ENCODE measurements at places on chromosomes 7 and 10.

- DNase-seq, result no peak
Observed at GRCh38 chr10:60346661-60347060, 43.0 kb downstream of the ANK3 start.

GRCh38 chr7:135232720-135233119, 918 bp upstream of the STRA8 start:
- no peak for DNase-seq

DNA sequence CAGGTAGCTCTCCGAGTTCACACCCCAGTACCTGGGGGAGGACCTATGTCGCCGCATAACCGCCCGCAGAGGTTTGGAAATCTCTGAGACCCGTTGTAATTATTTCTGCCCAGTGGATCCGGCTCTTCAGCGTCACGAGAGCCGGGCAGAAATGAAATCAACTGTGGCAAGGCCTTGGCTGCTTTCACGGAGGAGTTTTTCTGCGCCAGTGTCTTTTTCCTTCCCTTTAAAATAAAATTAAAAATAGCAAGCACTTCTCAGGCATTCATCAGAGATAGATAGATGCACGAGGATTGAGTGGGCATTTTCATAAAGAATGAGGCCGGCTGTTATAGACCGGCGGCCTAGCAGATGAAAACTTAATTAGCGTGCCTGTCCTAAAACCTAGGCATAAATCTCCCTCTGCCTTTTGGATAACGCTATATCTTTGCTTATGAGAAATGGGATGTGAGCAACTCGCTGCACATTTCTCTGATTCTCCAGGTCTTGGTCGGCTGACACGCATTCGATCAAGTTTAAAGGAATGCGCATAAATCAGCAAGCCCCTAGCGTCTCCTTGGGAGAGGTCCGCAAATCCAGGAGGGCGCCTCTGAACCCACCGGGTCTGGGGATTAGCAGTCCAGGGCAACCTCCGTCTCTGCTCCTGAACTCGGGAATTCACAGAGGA, 6.4 kb downstream of the HOXA13 start:
- DNase-seq, result no peak

GRCh38 chr10:35435824-35436223, 99.5 kb downstream of the CCNY start:
- DNase-seq, result no peak

GRCh38 chr10:33706191-33706590, 371.7 kb upstream of the NRP1 start:
- no peak for DNase-seq

DNA sequence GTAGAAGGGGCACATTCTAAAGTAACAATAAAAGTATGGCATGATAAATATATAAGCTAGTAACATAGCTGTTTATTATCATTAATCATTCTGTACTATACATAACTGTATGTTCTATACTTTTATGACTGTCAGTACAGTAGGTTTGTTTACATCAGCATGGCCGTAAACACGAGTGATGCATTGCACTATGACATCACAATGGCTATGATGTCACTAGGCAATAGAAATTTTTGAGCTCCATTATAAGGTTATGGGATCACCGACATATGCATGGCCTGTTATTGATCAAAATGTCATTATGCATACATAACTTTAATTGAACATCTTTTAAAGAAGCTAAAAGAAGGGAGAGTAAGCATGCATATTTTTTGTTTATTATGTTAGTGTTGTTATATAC, 200.1 kb upstream of the SHH start:
- no peak for DNase-seq

DNA sequence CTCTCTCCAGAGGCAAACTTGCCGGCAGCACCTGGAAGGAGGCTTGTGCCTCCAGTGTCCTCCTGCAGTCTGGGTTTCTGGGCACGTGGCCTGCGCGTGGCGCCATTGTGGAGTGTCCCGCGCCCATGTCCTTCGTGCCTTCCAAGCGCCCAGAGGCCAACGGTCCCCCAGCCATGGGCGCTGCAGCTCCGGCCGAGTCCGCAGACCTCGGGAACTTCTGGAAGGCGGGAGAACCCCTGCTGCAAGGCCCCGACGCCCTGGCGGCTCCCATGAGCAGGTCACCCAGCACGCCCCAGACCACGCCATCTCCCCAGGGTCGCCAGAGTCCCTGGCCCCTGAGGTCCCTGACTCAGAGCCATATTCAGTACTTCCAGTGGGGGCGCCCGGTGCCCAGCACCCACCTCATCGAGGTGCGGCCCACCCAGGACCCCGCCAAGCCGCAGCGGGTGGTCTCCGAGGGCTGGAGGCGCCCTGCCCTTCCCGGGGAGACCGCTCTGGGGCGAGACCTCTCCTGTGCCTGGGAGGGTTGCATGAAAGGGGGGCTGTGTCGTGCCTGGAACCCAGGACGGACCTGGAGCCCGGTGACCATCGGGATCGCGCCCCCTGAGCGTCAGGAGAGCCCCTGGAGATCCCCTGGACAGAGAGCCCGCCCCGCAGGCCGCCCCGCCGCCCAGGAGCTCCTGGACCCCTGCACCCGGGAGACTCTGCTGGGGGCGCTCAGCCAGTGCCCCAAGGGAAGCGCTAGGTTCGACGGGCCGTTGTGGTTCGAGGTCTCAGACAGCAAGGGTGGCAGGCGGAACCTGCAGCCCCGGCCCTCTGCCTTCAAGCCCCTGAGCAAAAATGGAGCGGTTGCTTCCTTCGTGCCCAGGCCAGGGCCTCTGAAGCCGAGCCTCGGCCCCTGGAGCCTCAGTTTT, at the start of gene POM121L12:
Gene POM121L12 (plus strand): TSS at position 135 of the 914 bp plus-strand sequence. CDS start 39 bp downstream, at position 174.
- DNase-seq, result no peak

DNA sequence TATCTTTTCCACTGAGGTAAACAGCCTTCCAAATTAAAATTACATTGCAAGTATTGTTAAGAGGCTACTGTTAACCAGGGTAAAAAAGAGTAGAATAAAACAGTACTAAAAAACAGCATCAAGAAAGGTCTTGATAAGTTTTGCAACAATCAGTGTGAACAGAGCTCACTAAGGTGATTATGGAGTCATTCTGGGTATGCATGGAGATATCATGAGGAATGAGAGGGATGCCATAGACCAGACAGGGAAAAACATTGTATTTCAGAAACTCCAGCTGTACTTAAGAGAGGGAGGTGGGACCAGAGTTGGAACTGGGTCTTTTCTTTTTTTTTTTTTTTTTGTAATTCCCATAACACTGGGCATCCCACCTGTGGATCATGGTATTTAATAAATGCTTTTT, 549.6 kb downstream of the INHBA start:
- DNase-seq, result no peak

DNA sequence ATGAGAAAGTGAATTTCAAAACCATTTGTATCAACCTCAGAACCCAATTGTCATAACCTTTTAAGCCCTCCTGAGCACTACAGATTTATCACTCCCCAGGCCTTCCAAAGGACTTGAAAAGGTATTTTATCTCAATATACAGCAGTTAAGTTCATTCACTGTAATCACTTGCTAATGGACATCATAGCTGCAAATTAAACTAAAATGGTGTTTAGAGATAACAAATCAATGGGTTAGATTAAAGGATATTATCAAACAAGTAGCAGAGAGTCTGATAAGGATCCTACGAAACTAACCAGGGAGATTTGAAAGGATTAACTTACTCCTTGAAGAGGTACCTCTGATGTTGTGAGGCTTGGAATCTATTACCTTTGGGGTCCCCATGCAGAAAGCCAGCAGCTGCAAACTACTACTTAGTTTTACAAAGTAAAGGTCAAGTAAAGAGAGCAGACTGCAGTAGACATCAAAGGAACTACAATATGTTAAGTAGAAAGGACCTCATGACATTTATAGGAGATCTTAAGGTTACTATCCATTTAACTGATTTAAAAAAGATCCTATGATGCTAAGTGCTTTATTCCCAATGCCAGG, 359.4 kb downstream of the SORCS1 start:
- DNase-seq, result no peak

- DNase-seq, result no peak
Observed at GRCh38 chr7:86930554-86931307, 128.7 kb downstream of the ELAPOR2 start.

DNA sequence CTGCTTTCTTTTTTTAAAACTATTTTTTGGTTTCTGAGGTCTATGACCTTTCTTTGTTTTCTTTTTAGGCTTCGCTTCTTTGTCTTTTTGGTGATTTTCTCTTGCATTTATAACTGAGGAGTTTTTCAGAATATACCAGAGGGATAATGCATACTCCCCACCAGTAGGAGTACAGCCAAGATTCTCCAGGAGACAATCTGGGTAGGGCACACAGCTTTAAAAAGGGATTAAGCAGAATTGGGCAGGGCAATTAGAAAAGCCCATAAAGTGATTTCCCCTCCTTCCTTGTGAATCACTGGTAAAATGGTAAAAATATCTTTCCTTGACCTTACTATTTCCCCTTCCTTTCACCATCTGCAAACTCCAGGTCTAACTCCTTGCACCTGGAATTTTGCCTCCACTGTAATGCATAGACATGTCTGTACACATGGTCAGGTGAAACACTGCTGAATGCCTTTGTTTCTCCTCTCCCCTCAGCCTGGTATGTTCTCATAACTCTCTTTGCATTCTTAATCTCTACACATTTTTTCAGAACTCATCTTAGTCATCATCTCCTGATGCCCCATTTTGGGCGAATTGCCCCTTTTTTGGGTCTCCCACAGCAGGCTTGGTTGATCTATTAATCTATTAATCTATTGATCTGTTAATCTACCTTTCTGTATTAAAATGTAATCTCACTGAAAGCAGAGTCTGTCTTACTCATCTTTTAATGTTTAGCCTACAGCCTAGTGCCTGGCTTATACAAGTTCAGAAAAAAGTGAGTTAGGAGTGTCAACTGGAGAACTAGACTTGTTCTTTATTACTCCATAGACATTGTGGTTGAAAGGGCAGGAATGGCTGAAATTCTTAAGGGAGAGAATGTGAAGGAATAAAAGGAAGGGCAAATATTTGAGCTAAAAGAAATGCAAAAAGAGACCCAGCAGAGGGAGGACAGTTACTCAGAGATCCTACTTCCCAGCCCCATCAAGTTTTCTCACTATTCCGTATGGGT, 64.6 kb downstream of the MDFIC start:
- no peak for DNase-seq

DNA sequence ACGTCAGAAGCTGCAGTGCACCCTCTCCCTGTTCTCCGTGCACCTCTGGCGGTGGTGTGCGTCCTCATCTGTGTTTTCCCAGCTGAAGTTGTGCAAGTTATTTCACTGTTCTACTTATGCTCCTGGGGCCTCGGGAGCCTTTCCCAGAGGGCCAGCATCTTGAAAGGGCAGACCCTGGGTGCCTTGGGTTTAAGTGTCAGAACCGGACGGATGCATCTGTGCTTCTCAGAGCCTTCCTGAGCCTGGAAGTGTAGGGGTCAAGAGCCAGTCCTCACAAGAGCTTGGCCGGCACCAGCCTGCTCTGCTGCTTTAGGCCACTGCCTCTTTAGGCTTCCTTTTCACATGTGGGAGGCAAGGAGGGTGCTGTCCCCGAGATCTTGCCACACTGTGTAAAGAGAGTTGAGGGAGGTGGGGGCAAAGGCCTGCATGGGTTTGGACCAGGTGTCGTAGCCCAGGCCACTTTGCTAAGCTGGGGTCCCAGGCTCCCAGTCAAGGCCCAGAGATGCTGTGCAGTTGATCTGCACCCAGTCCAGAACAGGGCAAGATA, 128.9 kb upstream of the NPS start:
- DNase-seq, result no peak

- DNase-seq, result no peak
Observed at GRCh38 chr10:75922435-75922834, 491.0 kb downstream of the LRMDA start.

GRCh38 chr10:28014651-28015050, 15.8 kb upstream of the ODAD2 start:
- no peak for DNase-seq

- DNase-seq, result no peak
Observed at GRCh38 chr7:157650801-157651200, 314.0 kb downstream of the DNAJB6 start.

DNA sequence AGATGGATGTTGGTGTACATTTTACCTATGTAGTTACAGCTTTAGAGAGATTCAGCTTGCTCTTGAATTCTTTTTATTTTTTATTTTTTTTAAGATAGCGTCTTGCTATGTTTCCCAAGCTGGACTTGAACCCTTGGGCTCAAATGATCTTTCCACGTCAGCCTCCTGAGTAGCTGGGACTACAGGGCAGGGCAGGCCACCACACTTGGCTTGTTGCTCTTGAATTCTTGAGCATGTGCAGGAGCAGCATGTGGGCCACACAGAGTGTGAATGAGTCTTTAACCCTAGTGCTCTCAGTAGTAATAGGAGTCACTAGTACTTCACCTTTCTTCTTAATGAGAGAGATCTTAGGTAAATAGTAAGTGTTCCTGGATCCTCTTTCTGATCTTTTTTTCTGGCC, 26.7 kb upstream of the CYCS start:
- no peak for DNase-seq

DNA sequence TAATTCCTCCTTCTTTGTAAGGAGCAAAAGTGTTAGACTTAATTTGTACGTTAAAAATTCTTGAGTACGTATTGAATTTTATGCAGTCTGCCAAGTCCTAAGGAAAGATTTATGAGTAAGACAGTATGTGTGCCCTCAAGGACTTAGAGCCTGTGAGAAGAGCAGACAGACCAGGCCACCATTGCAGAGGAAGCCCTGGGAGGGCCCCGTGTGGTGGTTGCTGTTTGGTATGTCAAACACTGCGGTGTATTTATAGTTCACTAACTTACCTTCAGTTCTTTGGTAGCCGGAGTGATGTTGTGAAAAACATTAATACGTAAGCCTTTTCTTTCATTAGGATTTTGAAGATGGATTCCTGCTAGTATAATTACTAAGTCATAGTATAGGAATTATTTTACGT, 82.9 kb downstream of the GALNT11 start:
- no peak for DNase-seq

GRCh38 chr10:5442990-5443370, 30.6 kb downstream of the NET1 start:
- no peak for DNase-seq

DNA sequence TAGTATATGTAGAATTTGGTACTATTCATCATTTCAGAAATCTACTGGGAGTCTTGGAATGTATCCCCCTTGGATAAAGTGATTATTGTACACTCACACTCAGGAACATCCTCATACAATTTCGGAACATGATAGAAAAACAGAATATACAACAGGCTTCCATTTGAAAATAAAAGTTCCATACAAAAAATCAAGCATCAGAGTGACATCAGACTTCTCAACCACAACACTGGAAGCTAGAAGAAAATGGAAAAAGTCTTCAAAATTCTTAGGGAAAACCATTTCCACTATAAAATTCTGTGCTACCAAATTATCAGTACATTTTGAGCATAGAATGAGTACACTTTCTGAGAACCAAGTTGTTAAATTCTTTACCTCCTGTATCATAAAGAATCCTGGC, 8.8 kb downstream of the LYZL1 start:
- no peak for DNase-seq

DNA sequence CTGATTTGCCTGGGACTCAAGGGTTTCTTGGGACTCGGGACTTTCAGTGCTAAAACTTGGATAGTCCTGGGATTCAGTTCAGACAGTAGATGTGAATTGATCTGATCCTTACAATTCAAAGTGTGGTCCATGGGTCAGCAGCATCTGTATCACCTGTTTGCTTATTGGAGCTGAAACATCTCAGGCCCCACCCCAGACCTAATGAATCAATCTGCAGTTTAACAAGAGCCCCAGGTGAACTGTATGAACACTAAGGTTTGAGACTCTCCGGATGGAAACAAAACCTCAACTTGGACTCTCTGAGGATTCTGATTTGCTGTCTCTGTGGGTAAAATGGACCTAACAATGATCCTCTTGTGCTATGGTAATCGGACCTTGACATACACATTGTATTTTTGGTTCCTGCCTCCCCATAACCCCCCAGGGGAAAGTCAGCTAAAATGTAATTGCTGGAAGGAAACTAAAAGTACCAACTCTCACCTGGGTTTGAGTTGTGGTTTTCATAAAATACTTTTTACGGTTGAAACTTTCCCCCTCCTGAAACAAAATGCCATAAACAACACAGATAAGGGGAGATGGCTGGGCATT, 11.7 kb downstream of the CYP26A1 start:
- DNase-seq, result no peak
